Endodermal cell (in vitro differentiated cells): ENCODE measurements at places on chromosomes 4 and X. TPM values are rescaled to one million over a fixed set of nuclear protein-coding genes. Genes with fewer than 3 reads are reported as not detected.
A peak's percentile ranks its signal among the peaks of the same experiment; 100 is the strongest.

PAGE2 gene
- not detected in 2 replicates for total RNA-seq

MAGEA12 gene
- not detected in 3 replicates for total RNA-seq

CABS1 gene
- 4.5 and 6.3 TPM in 2 replicates for total RNA-seq

MAP3K15 gene
- 2.3 and 2.9 TPM in 2 replicates for total RNA-seq

DNA sequence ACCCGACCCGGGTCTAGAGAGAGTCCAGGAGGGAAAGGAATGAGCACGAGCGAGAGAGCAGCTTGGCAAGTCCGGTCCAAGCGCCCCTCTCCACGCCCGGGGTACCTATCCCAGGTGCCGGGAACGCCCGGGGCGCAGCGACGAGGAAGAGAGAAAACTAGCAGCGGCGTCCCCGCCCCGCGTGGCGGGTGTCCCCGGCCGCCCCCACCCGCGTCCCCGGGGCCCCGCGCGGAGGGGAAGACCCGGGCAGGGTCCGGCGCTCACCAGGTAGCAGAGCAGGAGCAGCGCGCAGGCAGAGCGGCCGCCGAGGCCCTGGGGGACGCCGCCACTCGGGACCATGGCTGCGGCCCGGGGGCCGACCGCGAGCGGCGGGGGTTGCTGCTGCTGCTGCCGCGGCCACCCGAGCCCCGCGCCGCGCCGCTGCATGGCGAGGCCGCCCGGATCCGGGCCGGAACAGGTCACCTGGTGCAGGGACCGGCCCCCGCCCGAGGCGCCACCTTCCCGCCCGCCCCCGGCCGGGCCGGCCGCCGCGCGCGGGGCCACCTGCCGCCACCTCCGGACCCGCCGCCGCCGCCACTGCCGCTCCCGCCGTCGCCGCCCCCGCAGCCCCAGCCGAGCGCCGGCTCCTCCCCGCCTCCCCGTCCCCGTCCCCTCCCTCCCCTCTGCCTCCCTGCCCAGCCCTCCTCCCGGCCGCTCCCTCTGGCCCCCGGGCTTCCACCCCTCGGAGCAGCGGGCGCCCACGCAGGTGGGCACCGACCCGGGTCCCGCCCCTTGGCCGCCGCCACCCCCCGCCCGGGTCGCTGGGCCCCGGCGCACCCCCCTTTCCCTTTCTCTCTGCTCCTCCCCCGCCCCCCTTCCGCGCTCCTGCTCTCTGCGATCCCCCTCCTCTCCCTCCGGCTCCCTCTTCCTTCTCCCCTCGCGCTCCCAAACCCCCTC, at the start of gene SEL1L3:
Gene SEL1L3, minus strand, starts transcription at position 578 of the 936 bp plus-strand sequence. Its CDS starts 152 bp downstream, at position 426.
- no peaks in the 10 kb centered on the region for H3K36me3 ChIP-seq
- H3K4me1 ChIP-seq: no peaks in the 10 kb centered on the region
- H3K4me3 ChIP-seq: peak within 1 kb of the TSS; percentile 77
- peaks cover 50% of the 10 kb centered on the region for H3K27me3 ChIP-seq
- peak; percentile 86 for DNase-seq

GRCh38 chr4:7960790-7961655, 21.4 kb upstream of the AFAP1 start:
- H3K36me3 ChIP-seq: no peaks in the 10 kb centered on the region
- no peak overlapping the region for H3K4me3 ChIP-seq
- H3K27me3 ChIP-seq: no peaks in the 10 kb centered on the region
- no peak for DNase-seq
- H3K4me1 ChIP-seq: peaks cover 6% of the 10 kb centered on the region

DNA sequence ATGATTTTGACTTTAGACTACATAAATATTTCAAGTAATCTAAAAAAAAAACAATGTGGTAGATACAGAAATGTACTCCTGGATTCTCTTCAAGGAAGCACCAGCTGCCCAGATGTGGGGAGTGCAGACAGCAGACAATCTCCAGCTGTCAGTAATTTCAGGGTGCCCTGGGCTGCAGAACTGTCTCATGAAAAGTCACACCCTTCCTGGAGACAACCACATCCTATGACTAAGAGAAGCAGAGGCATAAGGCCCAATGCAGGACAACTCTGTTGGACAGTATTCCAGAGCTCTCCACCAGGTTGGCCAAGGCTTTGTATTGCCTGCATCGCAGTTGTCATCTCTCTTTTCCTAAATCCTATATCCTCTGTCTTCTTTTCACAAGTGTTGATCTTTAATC, 34.4 kb upstream of the BLTP1 start:
- peaks cover 69% of the 10 kb centered on the region for H3K27me3 ChIP-seq
- DNase-seq: no peak
- H3K27ac ChIP-seq: no peak overlapping the region

- DNase-seq: no peak
- no peaks in the 10 kb centered on the region for H3K27me3 ChIP-seq
- peak overlapping the region; percentile 92 for H3K4me3 ChIP-seq
- H3K4me1 ChIP-seq: no peaks in the 10 kb centered on the region
- no peaks in the 10 kb centered on the region for H3K36me3 ChIP-seq
- H3K27ac ChIP-seq: no peak overlapping the region
Measured at GRCh38 chrX:40733706-40734105, 1.6 kb downstream of the MED14 start.

- H3K27me3 ChIP-seq: peaks cover 15% of the 10 kb centered on the region
- H3K4me1 ChIP-seq: peaks cover 9% of the 10 kb centered on the region
- no peak overlapping the region for H3K27ac ChIP-seq
- no peak for DNase-seq
Measured at GRCh38 chr4:89109841-89110540, 1.3 kb upstream of the TIGD2 start.

DNA sequence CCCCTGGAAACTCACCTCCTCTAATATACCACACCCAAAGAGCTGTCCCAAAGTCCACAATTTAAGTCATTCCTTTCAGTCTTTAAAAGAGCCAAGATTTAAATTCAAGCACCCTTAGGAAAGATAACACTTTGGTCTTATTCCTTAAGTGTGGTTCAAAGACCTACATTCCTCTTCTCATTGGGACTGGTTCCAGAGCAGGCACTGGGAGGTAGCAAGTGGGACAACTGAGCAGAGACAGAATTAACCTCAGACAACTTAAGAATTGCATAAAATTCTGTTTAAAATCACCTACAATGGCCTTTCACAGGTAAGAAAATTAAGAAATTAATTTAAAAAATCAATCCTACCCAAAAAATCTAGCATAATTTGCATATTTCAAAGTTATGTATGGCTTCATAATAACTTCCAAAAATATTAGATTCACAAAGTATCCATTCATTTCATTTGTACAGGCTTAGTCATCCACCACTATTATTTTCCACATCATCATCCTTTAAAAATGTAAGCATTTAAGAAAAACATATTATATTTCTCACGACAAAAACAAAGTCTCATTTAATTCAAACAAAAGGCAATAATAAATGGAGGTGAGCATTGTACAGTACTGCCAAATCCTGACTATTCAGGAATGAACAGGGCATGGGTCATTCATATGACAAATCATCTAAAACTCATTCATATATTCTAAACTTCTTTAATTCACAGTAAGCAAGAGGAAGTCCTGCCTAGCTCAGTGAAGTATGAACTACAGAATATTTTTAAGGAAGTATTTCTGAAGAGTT, 13.6 kb downstream of the PRSS12 start:
- no peaks in the 10 kb centered on the region for H3K36me3 ChIP-seq
- DNase-seq: no peak
- H3K27ac ChIP-seq: no peak overlapping the region
- H3K4me1 ChIP-seq: no peaks in the 10 kb centered on the region
- no peaks in the 10 kb centered on the region for H3K27me3 ChIP-seq
- H3K4me3 ChIP-seq: no peak overlapping the region

DNA sequence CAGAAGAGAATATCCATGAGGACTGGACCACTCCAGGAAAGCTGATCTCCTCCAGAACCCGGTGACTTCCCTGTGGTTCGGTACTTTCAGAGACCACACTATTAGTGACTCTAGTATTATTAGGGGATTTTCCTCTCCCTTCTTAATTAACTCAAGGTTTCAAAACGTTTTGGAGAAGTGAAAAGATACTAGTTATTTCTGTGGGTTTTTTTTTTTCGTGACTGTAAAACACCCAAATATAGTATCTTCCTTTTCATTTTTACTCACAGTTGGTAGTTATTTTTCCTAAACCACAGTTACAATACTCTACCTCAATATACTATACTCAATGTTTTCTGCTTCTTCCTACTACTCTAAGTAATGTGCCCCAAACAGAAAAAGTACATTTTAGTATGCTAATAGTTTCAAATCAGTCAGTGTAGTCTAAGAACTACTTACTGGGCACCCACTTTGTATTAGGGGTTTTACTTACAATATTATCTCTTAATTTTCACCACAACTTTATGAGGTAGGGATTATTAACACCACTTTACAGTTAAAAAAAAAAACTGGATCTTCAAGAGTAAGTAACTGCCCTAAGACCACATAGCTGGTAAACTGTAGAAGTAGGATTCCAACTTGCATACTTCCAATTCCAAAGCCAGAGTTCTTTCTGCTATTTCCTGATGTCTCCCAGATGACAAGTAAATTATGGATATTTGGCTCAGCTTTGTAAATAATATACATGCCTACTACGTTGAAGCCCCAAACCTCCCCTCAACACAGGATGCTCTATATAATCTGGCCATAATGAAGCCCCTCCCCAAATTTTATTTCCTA, 45.0 kb downstream of the SLC9A7 start:
- H3K4me3 ChIP-seq: no peak overlapping the region
- no peaks in the 10 kb centered on the region for H3K27me3 ChIP-seq
- no peak overlapping the region for H3K27ac ChIP-seq
- H3K4me1 ChIP-seq: no peaks in the 10 kb centered on the region
- peaks cover 5% of the 10 kb centered on the region for H3K36me3 ChIP-seq

- H3K4me1 ChIP-seq: no peaks in the 10 kb centered on the region
- peaks cover 4% of the 10 kb centered on the region for H3K36me3 ChIP-seq
- no peak for DNase-seq
- H3K27ac ChIP-seq: no peak overlapping the region
- H3K4me3 ChIP-seq: no peak overlapping the region
- no peaks in the 10 kb centered on the region for H3K27me3 ChIP-seq
Measured at GRCh38 chr4:6964858-6965257, 55.2 kb downstream of the TBC1D14 start.

- H3K4me1 ChIP-seq: no peaks in the 10 kb centered on the region
- peaks cover 40% of the 10 kb centered on the region for H3K36me3 ChIP-seq
Measured at GRCh38 chr4:122234686-122235085, 82.6 kb downstream of the BLTP1 start.

DNA sequence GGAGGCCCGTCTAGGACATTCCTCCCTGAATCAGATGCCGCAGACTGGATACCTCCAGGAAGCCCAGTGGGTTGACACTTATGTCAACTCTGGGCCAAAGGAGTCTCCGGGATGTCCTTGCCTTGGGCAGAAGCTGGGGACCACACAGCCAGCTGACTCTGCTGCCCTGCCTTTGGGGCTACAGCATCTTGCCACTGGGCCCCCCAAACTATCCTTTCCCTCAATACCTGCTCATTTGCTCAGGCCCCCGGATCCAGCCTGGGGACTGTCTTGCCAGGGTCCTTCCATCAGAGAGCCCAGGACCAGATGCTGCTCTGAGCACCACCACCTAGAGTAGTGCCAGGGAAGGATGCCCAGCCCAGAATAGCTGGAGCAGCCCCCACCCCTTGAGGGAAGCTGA, 19.0 kb downstream of the RAB33A start:
- DNase-seq: no peak
- no peaks in the 10 kb centered on the region for H3K36me3 ChIP-seq
- H3K27me3 ChIP-seq: no peaks in the 10 kb centered on the region
